AG20443 (cell line): ENCODE measurements at places on chromosomes 3 and 15.
A peak's percentile ranks its signal among the peaks of the same experiment; 100 is the strongest.

DNA sequence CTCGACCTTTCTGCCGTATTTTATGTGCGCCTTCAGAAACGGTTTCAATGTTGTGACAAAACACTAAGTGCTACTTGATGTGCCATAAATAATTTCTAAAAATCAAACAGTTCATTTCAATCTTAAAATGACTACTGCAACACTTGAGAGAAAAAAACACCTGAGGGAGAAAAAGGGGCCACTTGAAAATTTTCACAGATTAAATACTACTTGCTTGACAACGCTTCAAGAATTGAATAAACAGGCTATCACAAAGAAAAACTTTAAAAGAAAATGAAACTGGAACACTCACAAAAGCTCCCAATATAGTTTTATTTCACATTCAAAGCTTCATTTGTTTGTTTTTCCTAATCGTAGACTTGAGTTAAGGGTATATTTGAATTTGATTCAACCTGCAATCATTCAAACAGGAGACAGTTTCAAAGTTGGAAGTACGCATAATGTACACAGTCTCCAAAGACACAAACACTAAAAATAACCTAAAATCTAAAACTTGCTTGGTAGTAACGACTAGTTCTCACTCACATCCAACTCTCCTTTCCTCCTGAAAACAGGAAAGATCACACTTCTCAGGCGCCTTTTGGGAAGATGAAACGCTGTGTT lies 380.7 kb downstream of the ERC2 start:
- DNase-seq = no peak

GRCh38 chr15:92821491-92822116 lies 78.5 kb upstream of the CHD2 start:
- DNase-seq = no peak

DNA sequence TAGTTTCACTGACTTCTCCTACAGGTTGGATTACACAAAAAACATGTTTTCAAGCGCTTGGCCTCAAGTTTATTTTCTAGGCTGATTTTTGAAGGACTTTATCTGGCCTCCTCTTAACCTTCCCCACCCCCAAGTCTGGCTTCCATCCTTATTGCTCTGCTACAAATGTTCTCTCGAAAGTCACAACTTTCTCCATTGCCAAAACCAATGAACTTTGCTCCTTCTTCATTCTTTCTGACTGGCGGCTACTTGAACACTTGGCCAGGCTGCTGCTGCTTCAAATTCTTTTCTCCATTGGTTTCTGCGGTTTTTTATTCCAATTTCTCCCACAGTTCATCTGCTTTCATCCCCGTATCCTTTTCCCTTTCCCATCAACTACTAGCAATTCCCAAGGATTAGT lies 106.6 kb downstream of the TOP2B start:
- peak; percentile 18 for DNase-seq

DNA sequence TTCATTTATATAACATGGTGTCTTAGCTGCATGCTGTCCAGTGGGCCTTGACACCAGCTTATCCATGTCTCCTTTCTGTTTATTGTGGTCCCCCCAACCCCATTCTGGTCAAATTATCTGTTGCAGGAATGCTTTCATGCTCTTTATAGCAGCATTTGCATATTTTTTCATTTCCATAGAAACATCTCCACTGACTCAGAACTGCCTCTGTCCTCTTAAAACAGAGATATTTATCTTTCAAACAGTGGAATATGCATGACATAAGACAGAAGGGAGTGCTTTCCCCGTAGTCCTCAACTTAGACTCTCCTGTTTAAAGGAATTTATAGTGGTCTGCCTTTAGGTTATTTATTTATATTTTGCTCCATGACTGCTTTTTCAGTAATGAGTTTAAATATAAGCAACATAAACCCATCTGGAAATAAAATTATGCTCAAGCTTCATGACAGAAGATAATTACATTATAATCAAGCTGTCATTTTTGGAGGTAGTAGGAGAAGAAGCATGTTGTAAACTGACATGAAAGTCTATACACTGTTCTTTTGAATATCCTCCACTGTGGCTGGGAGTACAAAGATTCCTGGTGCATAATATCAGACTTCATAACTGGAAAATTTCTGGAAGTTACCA lies 179.5 kb upstream of the CD96 start:
- no peak for DNase-seq

DNA sequence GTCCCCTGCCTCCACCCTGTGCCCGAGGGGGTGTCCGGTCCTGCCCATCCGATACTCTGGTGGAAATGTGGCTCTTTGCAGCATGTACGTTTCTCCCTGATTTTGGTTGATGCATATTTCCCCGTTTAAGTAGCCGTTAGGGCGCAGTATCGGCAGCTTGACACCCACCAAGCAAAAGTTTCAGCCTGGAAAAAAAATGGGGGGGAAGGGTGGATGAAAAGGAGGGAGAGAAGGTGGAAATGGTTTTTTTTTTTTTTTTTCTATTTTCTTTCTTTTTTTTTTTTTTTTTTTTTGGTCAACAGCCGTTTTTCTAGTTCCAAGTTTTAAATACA lies 1.3 kb downstream of the RAP2B start:
- peak; percentile 35 for DNase-seq

GRCh38 chr3:72682936-72683452 lies 165.3 kb downstream of the SHQ1 start:
- DNase-seq = no peak

- DNase-seq = no peak
Observed at GRCh38 chr3:85652360-85652759, 693.6 kb downstream of the CADM2 start.

DNA sequence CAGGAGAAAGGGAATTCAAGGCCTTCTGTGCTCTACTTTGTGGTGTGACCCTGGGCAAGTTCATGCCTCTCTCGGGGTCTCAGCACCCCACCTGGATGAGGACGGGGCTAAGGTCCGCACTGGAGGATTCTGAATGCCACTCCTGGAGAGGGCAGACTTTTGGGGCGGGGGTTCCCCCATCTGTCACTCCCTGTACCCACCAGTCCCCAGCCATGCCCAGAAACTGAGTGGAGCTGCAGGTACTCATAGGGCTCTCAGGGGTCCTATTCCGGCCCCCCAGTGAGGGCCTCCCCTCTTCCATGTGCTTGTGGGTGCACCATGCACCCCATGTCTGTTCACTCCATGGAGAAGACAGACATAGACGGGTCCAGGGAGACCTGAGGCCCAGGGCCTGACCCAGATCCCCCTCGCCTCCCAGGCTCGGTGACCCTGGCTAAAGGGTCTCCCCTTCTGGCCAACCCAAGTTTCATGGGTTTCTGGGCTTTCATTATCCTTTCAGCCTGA lies 26.0 kb downstream of the ACSBG1 start:
- peak; percentile 2 for DNase-seq

DNA sequence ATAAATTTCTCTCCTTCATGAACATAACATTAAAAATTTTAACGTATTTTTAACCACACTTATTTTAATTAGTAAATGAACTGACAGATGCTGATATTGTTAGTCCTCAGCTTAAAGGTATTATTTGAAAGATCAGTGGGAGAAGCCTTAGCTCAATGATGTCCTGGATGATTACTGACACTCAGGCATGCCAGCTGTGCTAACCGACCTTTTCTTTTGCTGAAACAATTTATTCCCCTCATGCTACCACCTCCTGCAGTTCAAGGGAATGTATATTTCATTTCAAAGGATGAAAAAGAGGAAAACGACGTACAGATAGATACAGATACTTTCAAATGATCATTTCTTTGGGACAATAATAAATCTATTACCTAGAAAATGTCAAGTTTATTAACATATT lies 620.8 kb downstream of the FGF12 start:
- no peak for DNase-seq

DNA sequence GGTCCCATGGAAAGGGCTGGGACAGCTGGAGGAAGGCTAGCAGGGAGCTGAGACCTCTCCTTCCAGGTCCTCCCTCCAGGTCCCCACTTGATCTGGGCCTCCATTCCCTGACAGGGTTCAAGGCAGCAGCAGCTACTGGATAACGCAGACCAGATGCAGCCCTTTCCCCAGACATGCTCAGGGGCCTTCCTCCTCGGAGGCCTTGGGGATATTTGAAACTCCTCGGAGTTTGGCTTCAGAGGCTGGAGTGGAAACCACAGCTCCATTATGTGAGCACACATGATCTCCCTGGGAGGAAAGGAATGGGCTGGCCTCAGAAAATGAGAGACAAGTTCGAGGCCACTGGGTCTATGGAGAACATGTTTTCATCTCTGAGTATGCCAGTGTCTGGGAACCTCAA lies 119.3 kb downstream of the SMAD6 start:
- DNase-seq = no peak

DNA sequence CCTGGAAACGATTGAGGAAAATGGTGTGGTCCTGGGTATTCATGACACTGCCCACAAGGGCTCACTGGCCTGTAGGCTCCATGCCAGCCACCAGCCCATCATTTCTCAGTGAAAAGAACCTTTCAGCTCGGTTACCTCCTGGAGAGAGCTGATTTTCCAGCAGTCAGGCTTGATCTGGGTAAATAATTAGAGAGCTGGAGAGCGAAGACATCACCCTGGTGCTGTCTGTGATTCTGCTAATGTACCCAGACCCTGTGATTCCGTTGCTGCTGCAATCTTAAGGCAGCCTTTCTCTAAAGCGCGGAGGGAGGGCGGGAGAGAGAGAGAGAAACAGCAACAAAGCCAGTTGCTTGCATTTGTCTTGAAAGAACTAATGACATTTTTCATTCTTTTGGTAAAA lies 221.9 kb upstream of the TOPAZ1 start:
- DNase-seq = no peak

GRCh38 chr3:58874795-58875194 lies 175.0 kb downstream of the CFAP20DC start:
- DNase-seq = peak; percentile 19

- DNase-seq = peak; percentile 88
Observed at GRCh38 chr3:149466192-149466591, 8.3 kb upstream of the TM4SF4 start.

- DNase-seq = no peak
Observed at GRCh38 chr3:195761123-195761566, 40.4 kb downstream of the MUC20 start.

GRCh38 chr3:188370081-188370830 lies 216.3 kb downstream of the LPP start:
- DNase-seq = no peak

DNA sequence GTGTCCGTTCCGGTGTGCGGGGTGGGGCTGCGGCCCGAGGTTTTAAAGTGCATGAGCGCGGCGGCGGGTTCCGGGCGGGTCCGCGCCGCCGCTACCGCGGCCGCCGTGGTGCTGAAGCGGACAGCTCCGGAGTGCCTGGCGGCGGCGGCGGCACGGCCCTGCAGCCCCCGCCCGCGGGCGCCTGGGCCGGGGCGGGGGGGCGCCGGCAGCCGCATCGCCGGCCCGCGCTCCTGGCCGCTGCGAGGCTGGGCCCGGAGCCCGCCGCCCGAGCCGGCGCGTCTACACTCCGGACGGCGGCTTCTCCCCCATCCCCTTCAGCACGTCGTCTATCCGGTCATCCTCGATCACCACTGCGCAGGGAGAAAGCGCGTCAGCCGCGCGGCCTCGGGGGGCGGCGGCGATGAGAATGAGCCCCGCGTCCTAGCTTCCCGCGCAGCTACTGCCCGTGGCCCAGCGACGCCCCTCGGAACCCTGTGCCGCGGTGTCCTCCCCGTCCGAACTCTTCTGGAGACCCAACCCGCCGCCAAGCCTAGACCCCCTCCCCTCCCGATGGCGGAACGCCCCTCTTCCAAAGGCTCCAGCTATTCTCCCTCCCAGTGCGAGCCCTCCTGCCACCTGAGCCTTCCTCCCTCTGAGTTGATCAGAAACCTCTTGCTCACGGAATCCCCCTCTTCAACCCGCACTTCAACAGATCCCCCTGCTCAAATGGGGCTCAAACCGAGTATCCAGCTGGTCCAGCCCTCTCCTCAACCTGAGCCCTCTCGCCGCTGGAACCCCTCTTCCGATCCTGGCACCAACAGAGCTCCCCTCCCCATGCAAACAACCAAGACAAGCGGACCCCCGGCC lies 1.3 kb downstream of the CAMK2N2 start:
- DNase-seq = peak; percentile 89

DNA sequence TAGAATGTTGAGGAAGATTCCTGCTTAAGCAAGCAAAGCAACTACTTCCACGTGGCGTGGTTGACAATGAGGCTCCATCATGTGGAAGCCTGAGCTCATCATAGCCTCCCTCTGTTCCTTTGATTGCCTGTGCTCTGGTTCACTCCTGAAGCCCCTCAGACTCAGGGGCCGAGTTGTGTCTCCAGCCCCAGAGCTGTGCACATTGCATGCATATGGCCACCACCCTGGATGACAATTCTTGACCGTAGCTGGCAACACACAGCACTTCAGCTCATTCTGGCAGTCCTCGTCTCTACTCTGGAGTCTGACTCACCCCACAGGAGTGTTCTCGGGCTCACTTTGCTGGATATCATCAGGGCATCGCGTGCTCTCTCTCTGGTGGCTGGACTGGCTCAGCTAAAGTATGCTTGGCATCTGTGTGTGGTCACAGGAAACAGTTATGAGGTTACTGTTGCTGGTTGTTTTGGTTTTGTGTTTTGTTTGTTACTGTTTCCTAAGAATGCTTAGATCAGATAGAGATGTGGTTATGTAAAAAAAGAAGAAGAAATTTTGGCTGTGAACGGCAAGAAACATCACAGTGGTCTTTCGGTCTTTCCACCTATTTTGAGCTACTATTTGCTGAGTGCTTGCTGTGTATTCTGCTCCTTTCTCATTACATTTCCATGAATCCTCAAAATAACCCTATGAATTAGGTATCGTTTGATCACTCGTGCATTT lies 41.6 kb upstream of the MRPS22 start:
- peak; percentile 95 for DNase-seq

- DNase-seq = no peak
Observed at GRCh38 chr15:79042213-79042928, 48.2 kb downstream of the RASGRF1 start.

- DNase-seq = no peak
Observed at GRCh38 chr3:42702982-42703694, 540 bp upstream of the HHATL start.

DNA sequence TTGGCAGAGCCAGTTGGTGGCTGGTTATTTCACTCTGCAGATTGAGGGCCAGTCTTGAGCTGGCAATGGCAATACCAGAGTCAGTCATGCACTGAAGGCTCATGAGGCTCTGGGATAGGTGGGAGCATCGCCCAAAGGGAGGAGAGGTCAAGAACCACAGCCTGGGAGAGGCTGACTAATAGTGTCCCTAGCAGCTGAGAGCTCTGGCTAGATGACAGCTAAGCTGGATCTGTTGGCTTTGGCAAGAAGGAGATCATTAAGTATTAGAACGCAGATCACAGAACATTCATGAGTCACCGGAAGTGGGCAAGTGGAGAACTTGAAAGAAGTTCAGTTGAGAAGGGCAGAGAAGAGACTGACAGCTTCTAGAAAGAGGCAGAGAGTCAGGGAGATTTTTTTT lies 521.1 kb downstream of the NR2F2 start:
- no peak for DNase-seq
